Activated CD4-positive, alpha-beta T cell treated with anti-CD3 and anti-CD28 coated beads for 36 hours (primary cell): ENCODE measurements at places on chromosomes 16 and 17.

DNA sequence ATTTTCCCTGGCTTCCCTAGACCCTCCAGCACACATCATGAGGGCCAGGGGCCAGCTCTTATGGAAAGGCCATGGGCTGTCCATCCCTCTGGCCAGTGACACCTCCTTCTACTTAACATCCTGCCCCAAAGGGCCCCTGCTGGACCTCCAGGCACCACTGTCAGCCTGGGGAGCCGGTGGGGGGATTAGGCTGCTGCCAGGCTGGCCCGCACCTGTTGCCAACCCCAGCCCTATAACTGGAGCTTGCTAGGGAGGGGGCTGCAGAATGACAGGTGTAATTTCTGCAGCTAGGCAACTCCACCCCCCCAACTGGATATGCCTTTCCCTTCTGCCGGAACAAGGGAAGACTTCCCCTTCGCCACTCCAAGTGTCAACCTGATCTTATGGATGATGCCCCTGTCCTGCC, 12.5 kb downstream of the RARA start:
- H3K27ac ChIP-seq: peak overlapping the region; percentile 91
- DNase-seq: no peak
- peaks cover 79% of the 10 kb centered on the region for H3K4me1 ChIP-seq
- peaks cover 5% of the 10 kb centered on the region for H3K36me3 ChIP-seq
- peak overlapping the region; percentile 85 for H3K4me3 ChIP-seq

DNA sequence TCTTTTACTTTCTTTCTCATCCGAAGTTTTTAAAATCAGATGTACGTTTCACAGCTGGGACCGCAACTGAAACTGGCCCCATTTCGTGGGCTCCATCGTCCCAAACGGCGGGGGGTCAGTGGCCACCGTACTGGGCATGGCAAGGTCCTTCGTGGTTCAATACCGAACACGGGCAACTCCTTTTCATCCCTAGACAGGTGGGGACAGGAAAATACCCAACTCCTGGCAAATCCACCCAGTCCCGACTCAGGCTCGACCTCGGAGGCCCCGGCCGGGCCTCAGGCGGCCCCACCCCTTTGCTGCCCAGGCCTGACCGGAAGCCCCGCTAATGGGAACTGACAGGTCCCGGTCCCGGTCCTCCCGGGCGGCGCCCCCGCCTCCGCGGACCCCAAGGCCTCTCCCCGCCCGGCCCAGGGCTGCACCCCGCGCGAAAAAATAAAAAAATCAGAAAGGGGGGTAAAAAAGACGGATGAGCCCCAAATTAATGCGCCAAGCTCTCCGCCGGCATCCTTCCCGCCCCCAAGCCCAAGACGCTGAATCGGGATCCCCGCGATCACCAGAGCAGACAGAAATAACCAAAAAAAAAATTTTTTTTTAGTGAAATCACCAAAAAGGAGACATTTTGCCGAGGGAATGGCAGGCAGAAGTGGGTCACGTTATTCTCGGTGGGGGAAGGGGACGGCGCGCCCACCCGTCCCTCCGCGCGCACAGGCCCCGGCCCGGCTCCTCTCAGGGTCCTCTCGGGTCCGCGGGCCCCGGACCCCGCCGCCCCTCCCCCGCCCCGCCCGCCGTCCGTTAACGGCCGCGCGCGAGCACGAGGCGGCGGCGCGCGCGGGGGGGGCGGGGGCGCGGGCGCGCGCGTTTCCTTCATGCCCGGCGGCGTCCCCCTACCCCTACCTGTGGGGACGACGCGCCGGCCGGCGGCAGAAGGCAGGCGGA, 562 bp downstream of the ZC3H7A start:
- peaks cover 40% of the 10 kb centered on the region for H3K36me3 ChIP-seq
- peaks cover 76% of the 10 kb centered on the region for H3K4me1 ChIP-seq
- peak overlapping the region; percentile 81 for H3K4me3 ChIP-seq
- DNase-seq: peak; percentile 49

GRCh38 chr17:81481073-81481799, 31.4 kb downstream of the ACTG1 start:
- no peaks in the 10 kb centered on the region for H3K36me3 ChIP-seq
- peaks cover 13% of the 10 kb centered on the region for H3K4me1 ChIP-seq
- peaks cover 26% of the 10 kb centered on the region for H3K27me3 ChIP-seq
- H3K4me3 ChIP-seq: peak overlapping the region; percentile 52
- DNase-seq: peak; percentile 72

- no peaks in the 10 kb centered on the region for H3K4me1 ChIP-seq
- H3K27me3 ChIP-seq: no peaks in the 10 kb centered on the region
- DNase-seq: no peak
- no peak overlapping the region for H3K27ac ChIP-seq
These were observed 92.6 kb downstream of the CLEC16A start for GRCh38 chr16:11036868-11037410.

DNA sequence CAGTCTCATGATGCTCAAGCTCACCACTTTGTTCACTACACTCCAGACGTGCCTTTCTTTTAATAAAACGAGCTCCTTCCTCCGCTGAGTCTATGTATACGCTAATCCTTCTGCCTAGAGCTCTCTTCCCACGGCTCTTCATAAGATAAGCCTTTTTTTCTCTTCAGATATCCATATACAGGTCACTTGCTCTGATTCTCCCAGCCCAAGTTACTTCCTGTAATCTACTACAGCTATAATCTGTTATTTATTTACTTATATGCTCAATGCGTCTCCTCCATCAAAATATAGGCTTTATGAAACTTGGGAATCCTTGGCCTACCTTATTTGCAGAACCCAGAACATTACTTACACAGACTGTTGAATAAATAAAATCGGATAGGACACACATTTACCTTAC, 17.4 kb downstream of the C16orf87 start:
- H3K36me3 ChIP-seq: peaks cover 35% of the 10 kb centered on the region
- DNase-seq: no peak
- H3K4me1 ChIP-seq: peaks cover 58% of the 10 kb centered on the region
- no peak overlapping the region for H3K4me3 ChIP-seq

GRCh38 chr16:4795828-4796572, 831 bp downstream of the SMIM22 start:
- H3K4me1 ChIP-seq: peaks cover 4% of the 10 kb centered on the region
- no peak overlapping the region for H3K27ac ChIP-seq
- peaks cover 2% of the 10 kb centered on the region for H3K27me3 ChIP-seq
- no peak overlapping the region for H3K4me3 ChIP-seq

DNA sequence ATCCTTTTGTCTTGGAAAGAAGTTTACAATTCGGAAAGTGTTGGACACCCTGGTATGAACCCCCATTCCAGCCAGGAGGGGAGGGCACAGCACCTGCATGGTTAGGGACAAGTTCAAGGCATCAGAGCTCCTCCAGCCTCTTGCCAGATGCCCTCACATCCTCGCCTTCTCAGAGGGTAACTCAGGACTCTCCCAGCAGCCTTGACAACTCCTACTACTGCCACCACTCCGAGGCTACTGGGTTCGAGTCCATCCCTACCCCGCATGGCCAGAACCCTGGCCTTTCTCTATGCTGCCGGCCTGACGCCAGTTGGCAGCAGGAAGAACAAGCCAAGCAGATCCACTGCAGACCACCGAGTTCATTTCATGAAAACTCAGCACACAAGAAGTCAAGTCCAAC, 34.1 kb downstream of the AXIN2 start:
- no peak overlapping the region for H3K4me3 ChIP-seq
- no peak overlapping the region for H3K27ac ChIP-seq
- no peak for DNase-seq
- no peaks in the 10 kb centered on the region for H3K27me3 ChIP-seq
- H3K36me3 ChIP-seq: peaks cover 17% of the 10 kb centered on the region

- DNase-seq: no peak
- no peaks in the 10 kb centered on the region for H3K36me3 ChIP-seq
- H3K4me3 ChIP-seq: no peak overlapping the region
- H3K27ac ChIP-seq: no peak overlapping the region
- no peaks in the 10 kb centered on the region for H3K4me1 ChIP-seq
These were observed 41.9 kb upstream of the RBBP6 start for GRCh38 chr16:24497440-24497839.

GRCh38 chr17:13704333-13704732, 102.6 kb upstream of the HS3ST3A1 start:
- H3K4me1 ChIP-seq: no peaks in the 10 kb centered on the region
- no peaks in the 10 kb centered on the region for H3K36me3 ChIP-seq

- H3K4me1 ChIP-seq: peaks cover 28% of the 10 kb centered on the region
- DNase-seq: no peak
- H3K36me3 ChIP-seq: no peaks in the 10 kb centered on the region
- no peak overlapping the region for H3K27ac ChIP-seq
- H3K4me3 ChIP-seq: no peak overlapping the region
- no peaks in the 10 kb centered on the region for H3K27me3 ChIP-seq
These were observed 64.5 kb upstream of the MED9 start for GRCh38 chr17:17412326-17412725.

DNA sequence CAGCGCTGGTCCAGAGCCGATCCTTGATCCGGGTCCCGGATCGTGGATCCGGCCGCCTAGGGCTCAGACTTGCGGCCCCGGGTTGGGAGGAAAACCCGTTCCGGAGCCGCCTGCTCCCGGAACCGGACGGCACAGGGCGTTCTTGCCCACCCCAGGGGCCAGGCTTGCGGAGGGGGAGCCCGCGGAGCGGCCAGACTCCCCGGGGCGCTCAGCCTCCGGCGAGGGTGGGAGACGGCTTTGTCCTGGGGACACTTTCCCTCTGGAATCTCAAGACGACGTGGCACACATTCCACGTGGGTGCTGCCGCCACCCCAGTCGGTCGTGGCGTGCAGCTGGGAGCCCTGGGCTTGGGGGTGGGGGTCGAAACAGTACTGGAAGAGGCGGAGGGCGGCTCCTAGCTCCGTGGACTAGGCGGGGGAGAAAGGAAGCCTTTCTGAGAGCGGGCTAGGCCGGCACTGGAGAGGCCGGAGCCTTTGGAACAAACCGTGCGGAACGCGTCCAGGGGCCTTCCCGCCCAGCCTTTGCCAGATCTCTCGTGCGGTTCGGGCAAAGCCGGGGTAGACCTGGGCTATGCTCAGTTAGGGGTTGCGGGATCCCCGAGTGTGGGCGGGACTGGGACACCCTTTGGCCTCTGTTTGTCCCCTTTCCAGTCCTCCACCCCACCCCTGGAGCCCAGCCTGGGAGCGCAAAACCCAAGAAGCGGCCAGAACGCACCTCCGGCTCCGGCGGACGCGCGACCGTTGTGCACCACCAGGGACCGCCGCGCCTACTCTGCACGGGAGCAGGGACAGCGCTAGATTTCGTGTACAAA, 26.5 kb downstream of the SREBF1 start:
- no peaks in the 10 kb centered on the region for H3K27me3 ChIP-seq
- H3K4me1 ChIP-seq: peaks cover 11% of the 10 kb centered on the region
- no peak overlapping the region for H3K4me3 ChIP-seq

- peaks cover 35% of the 10 kb centered on the region for H3K27me3 ChIP-seq
- no peak for DNase-seq
- H3K4me3 ChIP-seq: no peak overlapping the region
- H3K4me1 ChIP-seq: no peaks in the 10 kb centered on the region
- H3K27ac ChIP-seq: no peak overlapping the region
These were observed 259.8 kb downstream of the C16orf95 start for GRCh38 chr16:87057211-87057881.

DNA sequence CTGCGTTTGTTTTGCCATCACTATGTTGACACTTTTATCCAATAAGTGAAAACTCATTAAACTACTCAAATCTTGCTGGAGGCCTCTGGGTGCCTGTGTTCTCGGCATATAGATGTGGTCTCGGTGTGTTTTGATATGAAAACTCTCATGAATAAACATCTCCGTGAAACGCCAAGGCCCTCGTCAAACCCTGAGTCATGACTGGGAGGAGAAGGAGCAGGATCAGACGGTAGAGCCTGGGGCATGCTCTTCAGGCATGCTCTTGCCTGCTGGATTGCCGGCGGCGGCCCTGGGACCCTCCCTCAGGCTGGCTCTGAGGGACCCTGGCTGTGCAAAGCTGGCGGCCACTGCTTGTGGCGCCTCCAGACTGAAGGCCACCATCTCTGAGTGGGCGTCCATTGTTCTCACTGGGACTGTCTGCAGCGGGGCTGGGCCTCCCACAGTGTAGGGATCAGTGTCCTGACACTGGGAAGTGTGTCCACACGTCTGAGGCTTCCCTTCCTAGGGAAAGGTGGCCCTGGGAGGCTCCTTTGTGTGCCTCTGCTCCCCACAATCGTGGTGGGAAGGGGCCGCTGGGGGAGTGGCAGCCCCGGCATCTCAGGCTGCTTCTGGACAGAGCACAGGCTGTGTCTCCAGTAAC, 1.7 kb upstream of the NPB start:
- no peak overlapping the region for H3K4me3 ChIP-seq
- H3K27me3 ChIP-seq: peaks cover 5% of the 10 kb centered on the region
- no peak for DNase-seq
- no peak overlapping the region for H3K27ac ChIP-seq
- peaks cover 5% of the 10 kb centered on the region for H3K4me1 ChIP-seq

- peak; percentile 64 for DNase-seq
- no peaks in the 10 kb centered on the region for H3K4me1 ChIP-seq
- H3K36me3 ChIP-seq: no peaks in the 10 kb centered on the region
- H3K27me3 ChIP-seq: peaks cover 9% of the 10 kb centered on the region
These were observed 266.4 kb downstream of the MAF start for GRCh38 chr16:79334127-79334526.

DNA sequence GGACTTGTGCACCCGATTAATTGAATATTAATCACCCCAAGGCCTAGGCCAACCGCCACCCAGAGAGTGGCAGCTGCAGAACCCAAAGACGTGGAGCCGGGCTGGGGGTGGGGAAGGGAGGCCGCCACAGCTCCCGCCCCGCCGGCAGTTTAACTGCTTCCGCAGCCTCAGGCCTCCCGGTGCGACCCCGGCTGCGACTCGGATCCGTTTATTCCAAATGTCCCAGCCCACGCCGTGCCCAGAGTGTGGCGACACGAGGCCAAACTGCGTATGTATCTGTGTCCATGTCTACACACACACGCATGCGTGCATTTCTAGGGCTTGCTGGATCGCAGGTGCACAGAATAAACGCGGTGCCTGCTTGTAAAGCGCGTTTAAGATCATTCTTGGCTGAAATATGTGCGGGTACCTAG, 802 bp upstream of the TOB1 start:
- H3K27ac ChIP-seq: peak overlapping the region; percentile 97
- no peaks in the 10 kb centered on the region for H3K27me3 ChIP-seq
- peaks cover 14% of the 10 kb centered on the region for H3K36me3 ChIP-seq
- H3K4me1 ChIP-seq: peaks cover 44% of the 10 kb centered on the region
- H3K4me3 ChIP-seq: peak overlapping the region; percentile 82
- DNase-seq: peak; percentile 78

DNA sequence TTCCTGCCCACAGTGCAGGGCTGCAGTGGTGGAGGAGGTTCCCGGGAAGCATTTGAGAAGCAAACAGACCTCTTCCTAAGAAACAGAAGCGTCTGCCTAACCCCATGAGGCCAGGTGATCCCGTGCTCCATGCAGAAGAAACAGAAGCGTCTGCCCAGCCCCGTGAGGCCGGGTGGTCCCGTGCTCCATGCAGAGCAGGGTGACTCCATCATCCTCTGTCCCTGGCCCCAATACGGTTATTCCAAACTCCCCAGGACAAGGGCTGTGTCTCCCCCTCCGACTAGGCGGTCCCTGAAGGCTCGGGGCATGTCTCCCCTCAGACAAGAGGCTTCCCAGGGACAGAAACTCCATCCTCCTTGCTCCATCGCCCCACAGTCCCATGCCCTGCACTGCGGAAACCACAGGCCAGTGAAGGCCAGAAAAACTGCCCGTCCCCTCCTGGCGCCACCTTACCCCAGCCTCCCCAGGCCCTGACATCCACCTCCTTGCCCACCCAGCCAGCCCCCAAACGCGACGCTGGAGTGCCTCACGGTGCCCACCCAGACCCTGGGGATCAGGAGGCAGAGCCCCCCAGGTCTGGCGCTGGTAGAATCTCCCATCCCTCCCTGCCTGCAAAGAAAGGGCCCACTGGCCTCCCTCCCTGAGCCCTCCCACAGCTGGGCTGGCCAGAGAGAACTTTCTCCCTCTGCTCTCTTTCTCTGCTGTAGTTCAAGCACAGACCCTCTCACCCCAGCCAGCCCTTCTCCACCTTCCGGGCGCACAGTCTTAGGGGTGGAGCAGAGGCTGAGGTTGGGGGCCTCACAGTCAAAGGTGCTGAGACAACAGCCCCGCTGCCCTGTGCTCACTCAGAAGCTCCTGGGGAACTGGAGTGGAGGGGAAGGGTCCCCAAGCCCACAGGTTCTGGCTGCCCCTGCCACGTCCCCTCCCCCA, 30.6 kb upstream of the KRT17 start:
- no peaks in the 10 kb centered on the region for H3K27me3 ChIP-seq
- H3K36me3 ChIP-seq: no peaks in the 10 kb centered on the region
